ENCODE measurements at places on chromosomes 12 and 14.
A peak's percentile ranks its signal among the peaks of the same experiment; 100 is the strongest.

- no peak for DNase-seq
These were observed 6.6 kb downstream of the KRT6A start for GRCh38 chr12:52486166-52487105.

GRCh38 chr12:9079883-9080675 lies 35.6 kb downstream of the A2M start:
- no peak for DNase-seq

- DNase-seq = no peak
These were observed 164.3 kb upstream of the PLEKHA5 start for GRCh38 chr12:18965203-18965602.

GRCh38 chr12:114834621-114835020 lies 150.6 kb upstream of the TBX3 start:
- DNase-seq = peak; percentile 70

GRCh38 chr12:55744340-55745030 lies 1.6 kb downstream of the GDF11 start:
- no peak for DNase-seq

DNA sequence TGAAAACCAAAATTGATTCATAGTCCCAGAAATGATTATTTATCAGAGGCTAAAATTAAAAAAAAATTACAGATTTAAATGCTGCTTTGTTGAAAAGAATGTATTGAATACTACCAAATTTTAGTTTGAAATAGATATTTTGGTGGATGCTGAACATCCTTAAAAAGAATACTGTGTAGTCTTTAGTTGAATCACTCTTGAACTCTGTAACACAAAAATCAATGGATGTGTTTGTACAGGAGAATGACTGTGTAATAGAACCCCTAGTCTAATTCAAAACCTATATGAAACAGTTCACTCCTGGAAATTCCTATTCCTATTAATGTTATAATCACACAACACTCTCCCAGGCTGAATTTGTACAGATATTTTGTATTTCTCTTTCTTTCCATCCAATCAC lies 1.5 kb upstream of the TSPAN8 start:
- DNase-seq = no peak

DNA sequence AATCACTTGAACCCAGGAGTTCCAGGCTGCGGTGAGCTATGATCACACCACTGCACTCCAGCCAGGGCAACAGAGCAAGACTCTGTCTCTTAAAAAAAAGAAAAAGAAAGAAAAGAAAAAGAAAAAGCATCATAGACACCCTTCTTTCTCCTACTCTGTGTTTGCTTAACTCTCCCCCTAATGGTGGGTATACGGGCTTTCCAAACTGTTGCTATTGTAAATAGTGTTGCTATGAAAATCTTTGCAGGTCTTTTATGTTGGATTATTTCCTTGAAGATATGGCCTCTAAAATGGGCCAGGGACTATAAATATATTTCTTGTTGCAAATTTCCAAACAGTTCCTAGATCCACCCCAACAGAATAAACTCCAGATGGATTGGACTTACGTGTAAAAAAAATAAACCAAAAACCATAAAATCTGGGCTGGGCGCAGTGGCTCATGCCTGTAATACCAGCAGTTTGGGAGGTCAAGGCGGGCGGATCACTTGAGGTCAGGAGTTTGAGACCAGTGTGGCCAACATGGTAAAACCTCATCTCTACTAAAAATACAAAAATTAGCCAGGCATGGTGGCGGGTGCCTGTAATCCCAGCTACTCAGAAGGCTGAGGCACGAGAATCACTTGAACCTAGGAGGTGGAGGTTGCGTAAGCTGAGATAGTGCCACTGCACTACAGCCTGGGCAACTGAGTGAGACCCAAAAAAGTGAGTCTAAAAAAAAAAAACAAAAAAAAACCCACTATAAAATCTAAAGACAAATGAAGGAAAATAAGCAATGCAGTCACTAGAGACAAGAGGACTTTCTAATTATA lies 25.9 kb downstream of the NFKBIA start:
- no peak for DNase-seq

- DNase-seq = no peak
These were observed 306.3 kb downstream of the APAF1 start for GRCh38 chr12:98951406-98951805.

DNA sequence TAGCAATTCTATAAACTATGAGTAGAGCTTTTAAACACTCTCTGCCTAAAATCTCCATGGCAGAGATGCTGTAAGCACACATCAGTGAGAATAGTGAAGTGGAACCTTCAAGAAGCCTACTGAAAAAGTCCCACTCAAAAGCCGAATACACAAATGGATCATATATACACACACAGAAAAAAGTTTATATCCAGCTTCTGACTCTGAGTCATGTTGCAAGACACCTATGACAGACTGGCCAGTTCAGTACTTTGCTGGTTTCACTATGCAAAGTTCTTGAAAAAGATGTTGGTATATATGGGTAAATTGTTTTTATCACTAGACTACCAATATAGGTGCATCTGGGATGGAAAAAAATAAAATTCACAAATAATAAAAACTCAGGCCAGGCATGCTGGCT lies 126.1 kb downstream of the KCNK10 start:
- no peak for DNase-seq

DNA sequence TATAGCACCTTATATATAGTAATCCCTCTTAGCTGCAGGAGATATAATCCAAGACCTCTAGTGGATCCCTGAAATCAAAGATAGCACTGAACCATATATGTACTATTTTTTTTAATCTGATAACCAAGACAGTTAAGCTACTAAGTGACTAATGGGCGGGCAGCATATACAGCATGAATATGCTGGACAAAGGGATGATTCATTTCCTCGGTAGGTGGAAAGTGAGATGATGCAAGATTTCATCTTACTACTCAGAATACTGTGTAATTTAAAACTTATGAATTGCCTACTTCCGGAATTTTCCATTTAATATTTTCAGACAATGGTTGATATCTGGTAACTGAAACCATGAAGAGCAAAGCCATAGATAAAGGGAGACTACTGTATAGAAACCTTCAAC lies 36.2 kb downstream of the PRMT8 start:
- DNase-seq = peak; percentile 46

DNA sequence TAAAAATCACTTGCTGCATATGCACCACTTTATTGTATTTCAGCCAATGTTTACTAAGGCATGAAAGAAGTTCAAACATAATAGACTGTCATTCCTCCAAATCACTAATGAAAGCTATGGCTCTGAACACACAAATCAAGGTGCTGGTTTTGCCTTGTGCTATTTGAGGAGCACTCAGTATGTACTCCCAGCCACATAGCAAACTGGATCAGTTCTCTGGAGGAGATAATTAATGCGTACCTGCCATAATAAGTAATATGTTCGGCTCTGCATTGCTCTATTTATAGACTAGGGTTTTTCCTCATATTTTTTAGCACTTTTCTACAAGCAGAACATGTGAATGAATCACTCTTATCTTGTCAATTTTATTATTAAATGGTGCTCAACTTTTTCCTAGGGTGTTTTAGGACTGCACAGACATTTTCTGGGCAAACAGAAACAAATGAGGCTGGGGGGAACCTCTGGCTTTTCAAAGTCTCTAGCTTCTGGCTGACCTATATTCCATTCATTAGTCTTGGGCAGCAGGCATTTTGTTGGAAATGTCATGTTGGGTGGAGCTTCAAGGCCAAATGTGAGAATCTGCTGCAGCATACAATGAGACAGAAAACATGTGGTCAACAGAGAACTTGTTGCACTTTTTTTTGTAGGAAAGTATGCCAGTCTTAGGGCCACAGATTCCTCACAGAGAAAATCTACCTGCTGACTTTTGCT lies 88.4 kb downstream of the GRIP1 start:
- no peak for DNase-seq

GRCh38 chr14:68403191-68404145 lies 389.4 kb downstream of the ZFP36L1 start:
- DNase-seq = no peak

GRCh38 chr12:45010059-45010458 lies 40.8 kb downstream of the DBX2 start:
- no peak for DNase-seq

- DNase-seq = no peak
These were observed 97.0 kb upstream of the GRIP1 start for GRCh38 chr12:66775871-66776270.

DNA sequence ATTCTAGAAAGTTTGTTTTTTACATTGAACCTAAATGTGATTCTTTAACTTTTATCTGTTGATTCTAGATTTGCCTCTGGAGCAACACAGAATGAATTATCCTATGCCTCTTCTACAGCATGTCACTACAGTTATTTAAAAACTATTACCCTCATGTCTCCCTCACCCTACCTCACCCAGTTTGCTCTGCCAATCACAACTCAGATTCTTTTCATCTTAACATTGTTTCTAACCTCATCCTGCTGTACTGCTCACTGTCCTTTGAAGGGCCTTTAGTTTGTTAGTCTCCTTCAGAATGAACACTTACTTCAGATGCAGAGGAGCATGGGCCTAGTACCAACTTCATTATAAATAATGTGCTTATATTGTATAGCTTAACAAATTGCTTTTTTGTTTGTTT lies 21.5 kb downstream of the YLPM1 start:
- no peak for DNase-seq

DNA sequence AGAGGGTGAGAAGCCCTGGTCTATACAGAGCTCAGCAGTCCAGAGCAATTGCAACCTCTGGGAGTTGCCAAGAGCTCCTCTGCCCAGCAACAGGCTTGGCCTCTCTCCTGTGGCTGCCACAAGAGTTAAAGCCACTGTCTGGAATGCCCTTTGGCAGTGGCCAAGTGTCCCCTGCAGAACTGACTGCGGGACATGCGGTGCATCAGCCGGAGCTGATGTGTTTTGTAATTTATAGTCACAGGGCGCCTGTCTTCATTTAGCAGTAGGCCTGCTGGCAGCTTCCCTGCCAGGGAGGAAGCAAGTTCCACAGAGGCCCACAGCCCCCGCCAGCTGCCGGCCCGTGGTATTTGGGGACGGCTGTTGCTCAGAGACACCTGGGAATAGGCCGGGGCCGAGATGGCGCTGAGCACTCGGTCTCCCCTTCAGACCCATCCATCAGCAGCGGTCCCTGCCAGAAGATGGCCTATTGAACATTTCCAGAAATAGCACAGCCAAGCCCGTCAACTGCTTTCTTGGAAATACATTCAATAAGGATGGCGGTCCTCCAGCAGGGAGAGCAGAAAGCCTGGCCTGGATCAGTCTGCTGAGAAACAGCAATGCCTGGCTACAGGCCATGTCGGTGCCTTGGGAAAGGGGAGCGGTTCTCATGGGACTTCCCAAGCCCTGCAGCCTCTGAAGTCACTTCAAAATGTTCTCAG lies 217.4 kb downstream of the CRADD start:
- DNase-seq = no peak
